ENCODE measurements at places on chromosomes 3 and 15.
A peak's percentile ranks its signal among the peaks of the same experiment; 100 is the strongest.

GRCh38 chr15:77489647-77490046 lies 69.0 kb downstream of the HMG20A start:
- DNase-seq: no peak

DNA sequence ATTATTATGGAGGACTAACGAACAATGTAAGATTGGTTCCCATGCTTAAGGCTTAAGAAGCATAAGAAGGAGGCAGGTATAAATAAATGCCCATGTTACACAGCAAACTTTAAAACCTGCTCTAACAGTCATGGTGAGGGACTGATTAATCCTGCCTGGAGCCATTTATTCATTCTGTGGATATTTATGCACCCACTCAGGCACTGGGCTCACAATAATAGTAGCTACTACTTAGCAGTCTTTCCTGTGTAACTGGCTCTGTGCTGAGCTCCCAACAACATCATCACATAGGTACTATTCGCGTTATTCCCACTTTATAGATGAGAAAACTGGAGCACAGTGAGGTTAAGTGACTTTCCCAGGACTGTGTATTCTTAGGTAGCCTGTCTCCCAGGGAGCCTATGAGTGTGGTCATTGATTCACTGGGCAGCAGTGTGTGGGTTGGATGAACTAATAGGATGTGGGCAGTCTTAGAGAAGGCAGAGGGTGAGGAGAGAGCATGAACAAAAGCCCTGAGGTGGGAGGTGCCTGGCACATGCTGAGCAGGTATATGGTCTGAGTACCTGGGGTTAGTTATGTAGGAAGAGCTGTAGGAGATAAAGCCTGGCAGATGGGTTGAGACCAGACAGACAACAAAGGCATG lies 44.1 kb upstream of the UMPS start:
- no peak for DNase-seq

GRCh38 chr3:187750513-187751123 lies 5.3 kb upstream of the BCL6 start:
- DNase-seq: no peak

DNA sequence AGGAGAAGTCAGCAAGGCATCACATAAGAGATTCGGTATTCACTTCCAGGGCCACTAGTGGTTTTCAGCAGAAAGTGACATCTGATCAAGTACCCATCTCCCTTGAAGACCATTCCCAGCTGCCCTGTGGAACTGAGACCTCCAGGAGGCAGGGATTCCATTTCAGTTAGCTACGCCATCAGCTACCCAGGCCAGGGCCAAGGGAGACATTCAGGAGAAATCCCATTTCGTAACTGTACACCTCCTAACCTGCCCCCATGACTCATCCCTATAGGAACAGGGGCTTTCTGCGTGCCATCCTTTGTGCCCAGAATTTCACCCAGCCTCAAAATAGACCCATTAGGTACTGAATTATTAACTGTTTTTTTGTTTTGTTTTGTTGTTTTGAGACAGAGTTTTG lies 24.7 kb downstream of the SPATA12 start:
- DNase-seq: no peak

GRCh38 chr3:186257866-186258265 lies 104.2 kb downstream of the DGKG start:
- DNase-seq: no peak

DNA sequence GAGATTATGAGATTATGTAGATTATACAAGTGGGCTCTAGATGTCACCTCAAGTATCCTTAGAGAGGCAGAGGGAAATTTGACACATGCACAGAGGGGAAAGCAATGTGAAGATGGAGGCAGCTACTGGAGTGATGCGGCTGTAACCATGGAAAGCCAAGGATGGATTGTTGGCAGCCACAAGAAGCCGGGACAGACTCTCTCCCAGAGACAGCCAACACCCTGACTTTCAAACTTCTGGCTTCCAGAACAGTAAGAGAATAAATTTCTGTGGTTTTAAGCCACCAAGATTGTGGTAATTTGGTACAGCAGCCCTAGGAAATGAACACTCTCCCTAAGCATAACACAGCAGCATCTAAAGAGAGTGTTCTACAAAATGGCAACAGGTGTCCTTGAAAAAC lies 34.4 kb upstream of the PRICKLE2 start:
- DNase-seq: no peak

DNA sequence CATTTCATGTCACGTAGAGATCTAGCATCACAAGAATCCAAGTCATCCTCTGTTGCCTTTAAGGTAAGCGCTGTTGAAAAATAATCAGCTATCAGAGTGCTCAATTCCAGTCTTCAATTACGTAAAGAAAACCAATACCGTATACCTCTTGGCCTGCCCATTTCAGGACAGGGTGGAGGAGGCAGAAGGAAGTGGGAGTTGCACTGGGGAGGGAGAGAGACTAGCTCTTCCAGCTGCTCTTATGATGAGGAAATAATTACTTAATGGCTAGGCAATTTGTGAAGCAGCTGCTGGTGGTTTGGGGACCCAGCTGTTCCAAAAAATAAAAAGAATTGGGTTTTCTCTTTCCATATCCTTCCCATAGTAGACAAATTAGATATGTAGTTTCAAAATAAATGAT lies 365.8 kb upstream of the MCTP2 start:
- DNase-seq: peak; percentile 48

DNA sequence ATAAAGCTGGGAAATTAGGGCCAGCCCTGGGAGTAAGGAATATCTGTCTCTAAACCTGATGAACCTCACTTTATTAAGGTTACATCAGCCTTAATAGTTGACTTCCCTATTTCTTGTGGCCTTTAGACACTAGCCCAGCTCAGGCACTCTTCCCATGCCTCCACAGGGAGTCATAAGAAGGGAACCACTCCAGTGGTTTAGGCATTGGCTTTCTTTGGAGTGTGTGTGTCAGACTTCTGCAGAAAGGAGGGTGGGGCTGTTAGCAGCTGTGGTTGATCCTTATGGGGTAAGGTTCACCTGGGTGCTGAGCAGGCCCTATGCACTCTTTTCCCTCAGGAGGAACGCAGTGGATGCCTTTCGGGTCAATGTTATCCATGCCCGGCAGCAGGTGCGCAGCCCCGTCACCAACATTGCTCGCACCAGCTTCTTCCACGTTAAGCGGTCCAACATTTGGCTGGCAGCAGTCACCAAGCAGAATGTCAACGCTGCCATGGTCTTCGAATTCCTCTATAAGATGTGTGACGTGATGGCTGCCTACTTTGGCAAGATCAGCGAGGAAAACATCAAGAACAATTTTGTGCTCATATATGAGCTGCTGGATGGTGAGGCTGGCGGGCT lies 4.0 kb downstream of the AP2M1 start:
- DNase-seq: no peak

DNA sequence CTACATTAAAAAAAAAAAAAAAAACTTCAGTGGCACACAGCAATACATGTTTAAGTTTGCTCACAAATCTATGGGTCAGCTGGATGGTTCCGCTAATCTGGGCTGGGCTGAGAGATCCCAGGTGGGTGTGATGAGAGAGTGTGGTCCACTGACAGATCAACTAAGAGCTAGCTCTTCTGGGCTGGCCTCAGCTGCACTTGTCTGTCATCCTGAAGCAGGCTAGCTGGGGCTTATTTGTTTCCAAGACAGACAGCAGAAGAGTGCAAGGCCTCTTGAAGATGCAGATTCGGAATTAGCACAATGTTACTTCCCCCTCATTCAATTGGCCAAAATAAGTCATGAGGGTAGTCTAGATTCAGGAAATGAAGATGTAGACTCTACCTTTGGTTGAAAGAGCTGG lies 56.5 kb downstream of the SIDT1 start:
- DNase-seq: no peak

GRCh38 chr3:61562042-61562720 lies 810 bp downstream of the PTPRG start:
- DNase-seq: no peak

- DNase-seq: no peak
Observed at GRCh38 chr3:50219285-50219684, 14.2 kb downstream of the SLC38A3 start.

DNA sequence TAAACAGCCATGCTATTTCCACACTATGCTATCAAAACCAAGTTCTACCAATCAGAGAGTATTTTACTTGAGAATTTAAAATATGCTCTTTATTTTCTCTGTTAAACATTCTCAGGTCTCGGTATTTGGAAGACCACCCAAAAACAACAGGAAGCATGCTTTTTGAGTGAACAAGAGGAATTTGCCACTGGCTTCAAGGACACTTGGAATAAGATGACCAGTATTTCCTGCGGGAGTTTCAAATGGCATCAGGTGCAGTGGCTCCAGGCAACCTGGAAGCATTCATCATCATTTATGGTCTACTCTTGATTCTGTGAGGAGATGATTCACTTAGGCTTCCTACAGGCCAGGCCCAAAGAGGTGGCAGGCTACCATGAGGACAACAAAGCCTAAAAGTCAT lies 305.7 kb upstream of the ATP11B start:
- DNase-seq: no peak

DNA sequence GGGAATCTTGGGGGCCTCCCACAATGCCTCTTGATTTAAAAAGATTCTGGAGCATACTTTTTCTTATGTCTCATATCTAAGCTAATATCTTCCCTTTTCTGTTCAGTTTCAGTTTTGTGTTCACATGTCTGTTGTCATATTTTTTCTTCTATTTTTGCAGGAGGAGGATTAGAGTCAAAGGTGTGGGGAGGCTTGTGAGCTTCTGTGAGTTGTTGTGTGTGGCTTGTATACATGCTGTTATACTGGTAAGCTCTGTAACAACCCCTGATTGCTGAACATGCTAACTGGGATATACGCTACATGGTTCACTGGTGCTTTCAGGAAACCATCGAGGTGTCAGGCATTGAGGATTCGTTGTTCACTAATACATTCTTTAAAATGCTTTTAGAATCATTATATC lies 83.5 kb downstream of the SLC25A26 start:
- DNase-seq: no peak

DNA sequence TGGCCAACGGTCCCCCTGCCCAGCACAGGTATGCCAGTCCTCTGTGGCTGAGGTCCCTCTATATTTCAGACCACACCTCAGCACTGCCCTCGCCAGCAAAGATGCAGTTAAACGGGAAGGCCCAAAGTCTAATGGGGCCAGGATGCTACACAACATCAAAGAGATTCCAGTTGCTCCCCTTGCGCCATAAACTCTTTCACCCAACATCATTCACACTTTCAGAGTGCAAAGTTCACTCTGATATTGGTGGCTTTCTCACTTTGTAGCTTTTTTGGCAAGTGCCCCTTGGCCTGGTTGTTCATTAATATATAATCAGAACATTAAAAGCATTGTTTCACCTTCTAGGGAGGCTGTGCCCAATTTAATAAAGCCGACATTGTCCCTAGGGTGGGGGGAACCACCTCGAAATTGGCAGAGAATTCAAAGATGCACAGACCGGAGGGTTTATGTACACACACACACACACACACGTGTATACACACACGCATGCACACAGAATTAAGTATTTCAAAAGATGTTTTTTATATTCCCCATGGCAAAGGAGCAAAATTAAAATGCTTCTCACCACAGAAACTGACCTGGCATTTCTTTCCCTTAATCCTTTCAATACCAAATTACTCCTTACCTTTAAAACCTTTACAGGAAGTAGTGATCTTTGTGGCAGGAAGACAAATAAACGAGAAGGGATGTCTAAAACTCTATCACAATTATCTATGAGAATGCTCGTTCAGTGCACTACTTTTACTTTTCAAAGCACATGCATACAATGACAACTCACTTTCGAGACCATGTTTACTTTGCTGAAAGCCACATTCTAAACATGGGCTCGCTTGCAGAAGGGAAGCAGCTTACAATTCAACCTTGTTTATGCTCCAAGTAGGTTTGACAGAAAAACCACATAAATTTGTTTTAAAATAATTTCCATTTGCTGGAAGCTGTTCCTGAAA lies 19.5 kb downstream of the LRIG1 start:
- DNase-seq: no peak

GRCh38 chr3:53046171-53047170 lies 598 bp upstream of the SFMBT1 start:
- peak; percentile 1 for DNase-seq

GRCh38 chr3:44428910-44429309 lies 48.6 kb downstream of the ZNF445 start:
- no peak for DNase-seq

DNA sequence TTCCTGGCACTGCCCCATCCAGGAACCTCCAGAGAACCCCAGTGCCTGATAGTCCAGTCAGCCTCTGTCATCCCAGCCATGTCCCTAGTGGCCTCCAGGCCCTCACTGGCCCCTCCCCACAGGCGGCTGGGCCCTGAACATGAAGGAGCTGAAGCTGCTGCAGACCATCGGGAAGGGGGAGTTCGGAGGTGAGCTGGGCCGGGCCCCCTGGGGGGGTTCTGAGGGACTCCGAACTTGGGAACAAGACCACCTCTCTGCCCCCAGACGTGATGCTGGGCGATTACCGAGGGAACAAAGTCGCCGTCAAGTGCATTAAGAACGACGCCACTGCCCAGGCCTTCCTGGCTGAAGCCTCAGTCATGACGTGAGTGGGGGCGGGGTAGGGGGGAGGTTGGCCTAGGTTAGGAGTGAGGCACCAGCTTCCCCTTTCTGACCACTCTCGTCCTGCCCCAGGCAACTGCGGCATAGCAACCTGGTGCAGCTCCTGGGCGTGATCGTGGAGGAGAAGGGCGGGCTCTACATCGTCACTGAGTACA lies 12.0 kb upstream of the LMAN1L start:
- DNase-seq: no peak

DNA sequence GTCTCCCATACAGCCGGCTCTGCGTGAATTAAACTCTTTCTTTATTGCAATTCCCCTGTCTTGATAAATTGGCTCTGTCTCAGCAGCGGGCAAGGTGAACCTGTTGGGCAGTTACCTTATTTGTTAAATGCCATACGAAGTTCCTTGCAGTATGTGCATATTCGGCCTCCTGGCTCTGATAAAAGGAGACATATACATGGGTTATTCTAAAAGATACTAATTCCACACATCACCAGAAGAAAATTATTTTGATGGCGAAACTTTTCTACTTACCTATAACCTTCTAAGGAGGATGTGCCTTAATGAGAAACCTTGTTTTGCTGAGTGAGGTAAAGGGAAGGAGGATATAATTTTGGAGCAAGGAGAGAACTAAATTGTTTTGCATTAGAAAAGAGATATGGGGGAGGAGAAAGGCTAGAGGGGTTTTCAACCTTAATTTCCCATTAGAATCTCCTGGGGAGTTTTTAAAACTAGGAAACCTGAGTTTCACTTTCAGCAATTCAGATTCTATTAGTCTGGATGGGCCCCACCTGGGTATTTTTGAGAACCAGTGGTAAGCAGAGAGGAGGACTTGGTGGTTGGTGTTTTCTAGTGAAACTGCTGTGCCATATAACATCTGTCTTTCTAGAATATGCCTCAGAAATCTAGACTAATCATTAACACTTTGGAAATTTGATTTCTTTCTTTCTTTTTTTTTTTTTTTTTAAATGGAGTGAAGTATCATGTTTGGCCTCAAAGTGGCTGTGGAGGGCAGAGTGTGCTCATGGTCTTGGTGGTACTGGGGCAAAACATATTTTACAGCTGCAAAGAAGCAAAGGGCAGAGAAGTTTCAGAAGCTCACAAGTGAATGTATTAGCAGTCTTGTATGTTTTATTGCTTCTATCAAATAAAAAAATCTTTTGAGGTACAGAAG lies 23.0 kb downstream of the NANOGP8 start:
- DNase-seq: no peak

- DNase-seq: no peak
Observed at GRCh38 chr3:135629701-135630408, 335.7 kb upstream of the PPP2R3A start.

GRCh38 chr3:192079098-192079497 lies 618.1 kb downstream of the PYDC2 start:
- DNase-seq: peak; percentile 96

Data from COR-L47 (cell line).